ENCODE measurements at places on chromosomes 11 and 22. TPM values are rescaled to one million over a fixed set of nuclear protein-coding genes. Genes with fewer than 3 reads are reported as not detected.
A peak's percentile ranks its signal among the peaks of the same experiment; 100 is the strongest.

SMC1B gene
- polyA plus RNA-seq, result 0.04 TPM

SLC25A45 gene
- 3.4 TPM for polyA plus RNA-seq

RASGRP2 gene
- 7.0 TPM for polyA plus RNA-seq

PHOX2A gene
- polyA plus RNA-seq, result not detected

ZBTB16 gene
- 20.0 TPM for polyA plus RNA-seq

JAML gene
- 2.0 TPM for polyA plus RNA-seq

APOBEC3F gene
- polyA plus RNA-seq, result 14.2 TPM

TEX54 gene
- polyA plus RNA-seq, result not detected

MAJIN gene
- polyA plus RNA-seq, result not detected

OR10A2 gene
- not detected for polyA plus RNA-seq

DNA sequence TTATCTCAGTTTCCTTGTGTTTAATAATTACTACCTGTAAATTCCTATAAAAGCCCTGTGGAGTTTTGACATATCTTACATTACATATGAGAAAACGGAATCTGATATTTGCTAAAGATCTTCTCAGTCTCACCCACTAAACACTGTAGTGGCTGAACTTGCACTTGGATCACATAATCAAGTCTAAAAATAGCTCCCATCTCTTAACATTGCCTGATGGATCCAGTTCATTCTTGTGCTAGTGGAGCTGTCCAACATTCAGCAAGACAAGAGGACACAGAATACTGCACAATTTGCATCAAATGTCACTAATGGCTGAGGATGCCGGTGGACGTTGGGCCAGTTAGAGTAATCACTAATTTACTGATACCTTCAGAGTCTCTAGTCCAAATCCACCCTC, 569.9 kb upstream of the ANO5 start:
- no peak for DNase-seq

- no peak for DNase-seq
These were observed 236.6 kb downstream of the GRIK4 start for GRCh38 chr11:120747850-120748814.

DNA sequence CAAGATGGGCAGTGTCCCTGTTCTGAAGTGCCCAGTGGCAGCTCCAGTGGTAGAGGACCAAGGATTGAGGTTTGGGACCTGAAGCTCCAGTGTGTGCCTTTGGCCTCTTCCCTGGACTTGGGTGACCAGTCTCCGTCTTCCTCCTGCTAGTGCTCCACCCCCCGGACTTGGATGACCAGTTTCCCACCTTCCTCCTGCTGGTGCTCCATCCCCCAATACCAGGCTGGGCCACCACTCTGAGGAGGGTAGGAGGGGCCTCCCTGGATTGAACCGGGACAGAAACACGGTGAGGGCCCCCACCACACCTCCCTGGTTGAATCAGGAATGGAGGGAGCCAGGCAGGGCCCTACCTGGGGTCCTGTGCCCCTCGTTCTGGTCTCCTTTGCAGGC, 10.9 kb upstream of the NEAT1 start:
- DNase-seq, result no peak

GRCh38 chr22:39245130-39246039, 603 bp upstream of the PDGFB start:
- DNase-seq, result no peak

GRCh38 chr11:66190786-66191185, 77.7 kb upstream of the RAB1B start:
- DNase-seq, result no peak

- peak; percentile 84 for DNase-seq
These were observed 11.3 kb upstream of the OMP start for GRCh38 chr11:77091146-77091940.

GRCh38 chr22:39638958-39639357, 68.4 kb downstream of the CACNA1I start:
- no peak for DNase-seq

DNA sequence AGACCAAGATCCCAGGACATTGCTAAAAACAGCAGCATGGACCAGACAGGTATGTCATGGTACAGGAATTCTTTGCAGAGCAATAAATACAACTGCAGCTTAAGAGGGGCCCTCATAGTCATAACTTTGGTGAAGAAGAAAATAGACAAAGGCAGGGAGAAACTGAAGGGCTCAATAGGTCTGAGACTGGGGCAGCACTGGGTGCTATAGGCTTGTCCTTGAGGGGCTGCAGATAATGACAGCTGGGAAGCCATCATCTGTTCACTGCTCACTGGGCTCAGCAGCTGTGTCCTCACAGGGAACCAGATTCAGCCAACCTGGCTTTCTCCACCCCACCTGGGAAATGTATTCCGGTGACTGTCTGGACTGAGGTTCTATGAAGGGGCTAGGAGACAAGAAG, 68.4 kb downstream of the ZNF280B start:
- no peak for DNase-seq

DNA sequence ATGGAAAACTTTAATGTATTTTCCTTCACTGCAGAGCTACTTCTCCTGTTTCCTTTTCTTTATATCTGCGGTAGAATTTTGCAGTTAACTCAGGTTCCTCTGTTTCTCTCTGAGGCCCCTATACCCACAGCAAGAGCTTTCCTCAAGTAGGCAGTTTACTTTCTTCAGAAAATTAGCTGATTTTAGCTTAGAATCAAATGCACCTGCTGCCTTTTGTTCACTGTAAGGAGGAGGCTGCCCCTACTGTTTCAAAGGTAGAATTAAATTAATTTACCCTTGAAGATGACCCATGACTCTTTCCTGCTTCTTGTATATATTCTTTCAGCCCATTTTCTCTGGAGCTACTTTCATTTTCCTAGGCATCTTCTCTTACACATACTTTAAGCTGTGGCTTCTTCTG, 68.7 kb upstream of the GDPD4 start:
- DNase-seq, result no peak

GRCh38 chr11:94876222-94876621, 97.1 kb downstream of the CWC15 start:
- no peak for DNase-seq

GRCh38 chr11:64990222-64990923, 6.4 kb downstream of the BATF2 start:
- no peak for DNase-seq

GRCh38 chr11:72235351-72236057, 8.5 kb downstream of the PHOX2A start:
- no peak for DNase-seq

- no peak for DNase-seq
These were observed 54.0 kb upstream of the SEZ6L start for GRCh38 chr22:26115266-26115665.

DNA sequence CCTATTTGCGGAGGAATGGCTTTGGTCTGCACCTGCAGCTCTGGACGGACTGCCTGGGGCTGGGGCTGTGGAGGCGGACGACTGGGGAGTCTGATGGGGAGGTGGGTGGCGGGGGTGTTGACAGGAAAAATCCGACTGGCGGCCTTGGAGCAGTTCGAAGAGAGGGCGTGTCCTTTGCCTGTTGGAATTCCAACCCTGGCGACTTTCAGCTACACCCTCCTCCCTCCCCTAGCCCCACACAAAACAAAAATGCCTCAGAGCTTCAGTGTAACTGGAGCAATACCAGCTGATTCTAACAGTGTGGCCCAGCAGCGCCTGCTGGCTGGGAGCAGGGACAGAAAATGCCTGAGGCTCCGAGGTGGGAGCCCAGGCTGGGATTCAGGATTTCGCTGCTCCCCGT, 85.4 kb downstream of the ATXN10 start:
- peak; percentile 55 for DNase-seq

- no peak for DNase-seq
These were observed 321.2 kb downstream of the GUCY1A2 start for GRCh38 chr11:106697058-106697457.

- no peak for DNase-seq
These were observed 9.7 kb downstream of the INCENP start for GRCh38 chr11:62133328-62134065.

DNA sequence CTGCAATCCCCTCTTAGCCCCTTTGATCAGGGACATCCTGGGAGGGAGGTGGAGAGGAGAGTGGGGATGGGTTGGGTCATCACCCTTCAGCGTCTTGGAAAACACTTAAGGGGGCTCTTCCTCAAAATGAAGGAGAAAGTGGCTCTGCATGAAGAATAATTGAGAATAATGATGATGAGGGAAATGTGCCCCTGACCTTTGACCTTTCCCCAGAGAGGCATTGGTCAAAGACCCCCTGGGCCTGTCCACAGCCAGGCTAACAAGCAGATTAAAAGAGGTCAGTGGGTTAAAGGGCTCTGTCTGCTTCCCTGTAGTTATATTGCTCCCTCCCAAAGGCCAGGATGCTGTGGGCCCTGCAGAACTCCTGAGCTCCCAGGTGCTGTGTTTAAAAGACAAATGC, 68.7 kb downstream of the NAV2 start:
- no peak for DNase-seq

GRCh38 chr11:56905936-56906335, 82.8 kb upstream of the OR5AK2 start:
- no peak for DNase-seq

GRCh38 chr11:1863352-1864216, 10.7 kb downstream of the LSP1 start:
- DNase-seq, result peak; percentile 86

DNA sequence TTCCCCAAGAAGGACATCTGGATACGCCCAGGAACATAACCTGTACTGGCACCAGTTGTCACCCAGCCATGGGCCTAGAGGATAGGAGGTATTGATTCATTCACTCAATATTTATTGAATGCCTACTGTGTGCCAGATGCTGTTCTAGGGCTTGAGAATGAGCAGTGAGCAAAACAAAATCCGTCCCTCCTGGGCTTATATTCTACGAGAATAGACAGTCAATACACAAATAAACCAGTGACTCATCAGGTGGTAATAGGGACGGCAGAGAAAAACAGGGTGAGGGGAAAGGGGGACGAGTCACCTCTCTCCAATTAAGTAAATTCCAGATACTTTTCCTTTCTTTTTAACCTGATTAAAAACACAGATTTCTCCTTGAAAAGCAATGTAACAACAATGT, 103.5 kb downstream of the MICAL2 start:
- no peak for DNase-seq

DNA sequence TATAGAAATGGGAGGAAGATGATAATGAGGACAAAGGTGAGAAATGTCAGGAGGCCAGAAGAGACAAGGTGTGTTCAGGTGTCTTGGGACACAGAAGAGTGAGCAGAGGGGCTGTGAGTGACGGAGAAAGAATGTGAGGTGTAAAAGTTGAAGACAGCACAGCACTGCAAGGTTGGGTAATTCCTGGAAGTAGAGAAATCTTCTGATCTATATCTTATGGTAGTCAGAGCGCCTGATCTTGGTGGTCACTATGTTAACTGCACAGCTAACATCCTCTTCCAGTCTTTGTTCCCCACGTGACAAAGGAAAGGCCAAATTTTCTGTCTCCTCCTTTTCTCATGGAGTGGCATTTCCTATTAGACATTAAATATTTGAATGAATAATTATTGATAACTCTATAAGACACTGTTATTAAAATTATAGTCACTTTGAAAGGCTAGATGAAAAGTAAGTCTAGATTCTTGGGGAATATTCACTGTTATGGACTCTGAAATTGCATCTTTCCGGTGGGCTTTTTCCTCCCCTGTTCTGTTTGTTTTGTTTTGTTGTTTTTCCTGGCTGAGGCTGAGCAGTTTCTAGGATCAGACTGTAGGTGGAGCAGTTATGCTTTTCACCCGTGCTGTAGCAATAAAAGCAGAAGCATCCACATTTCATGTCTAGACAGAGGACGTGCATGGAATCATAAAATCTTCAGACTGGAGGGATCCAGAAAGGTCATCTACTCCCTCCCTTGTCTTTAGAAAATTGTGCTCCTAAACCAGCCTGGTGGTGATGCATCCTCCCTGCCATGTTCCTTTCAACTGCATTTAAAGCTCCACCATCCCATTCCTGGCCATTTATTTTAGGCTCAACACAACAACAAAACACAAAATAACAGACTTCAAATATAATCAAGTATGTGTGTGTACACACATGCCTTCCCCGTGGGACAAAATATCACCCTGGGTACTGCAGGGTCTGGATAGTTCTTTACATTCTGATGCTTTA, 26.6 kb downstream of the SC5D start:
- DNase-seq, result no peak

DNA sequence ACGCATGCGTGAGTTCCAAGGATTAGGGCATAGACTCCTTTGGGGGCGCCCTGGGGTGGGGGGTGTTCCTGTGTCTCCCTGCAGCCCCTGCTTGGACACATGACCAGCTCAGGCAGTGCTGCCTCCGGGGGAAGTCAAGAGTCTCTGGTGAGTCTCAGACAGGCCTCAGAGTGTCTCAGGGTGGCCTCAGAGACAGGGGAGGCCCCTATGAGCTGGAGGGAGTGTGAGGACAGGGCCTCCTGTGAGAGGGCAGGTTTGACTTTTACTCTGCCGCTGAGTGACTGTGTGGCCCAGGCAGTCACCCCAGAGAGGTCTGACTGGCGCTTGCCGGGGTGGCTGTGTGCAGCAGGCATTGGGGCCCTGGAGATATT, 41.2 kb upstream of the KCNQ1OT1 start:
- peak; percentile 37 for DNase-seq

GRCh38 chr22:38956551-38956950, 858 bp upstream of the APOBEC3A start:
- DNase-seq, result no peak

GRCh38 chr22:49373801-49374226, 453.9 kb downstream of the BRD1 start:
- DNase-seq, result no peak

GRCh38 chr11:94557992-94558391, 9.2 kb upstream of the PIWIL4 start:
- DNase-seq, result no peak

DNA sequence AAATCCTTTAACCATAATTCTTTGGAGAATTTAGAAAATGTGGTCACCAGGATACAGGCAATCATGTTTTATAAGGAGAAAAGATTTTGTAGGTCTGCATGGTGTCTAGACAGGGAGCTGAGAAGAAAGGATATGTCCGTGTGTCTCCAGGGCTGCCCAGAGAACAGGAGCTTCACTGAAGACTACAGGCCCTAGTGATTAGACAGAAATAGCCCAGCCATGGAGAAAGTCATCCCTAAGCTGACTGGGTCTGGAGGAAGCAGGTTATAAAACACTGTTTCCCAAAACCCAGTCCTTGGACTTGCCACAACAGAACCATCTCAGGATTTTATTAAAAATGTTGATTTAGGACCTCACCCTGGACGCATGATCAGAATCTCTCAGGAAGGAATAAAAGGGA, 84.4 kb downstream of the GALNT18 start:
- DNase-seq, result no peak

DNA sequence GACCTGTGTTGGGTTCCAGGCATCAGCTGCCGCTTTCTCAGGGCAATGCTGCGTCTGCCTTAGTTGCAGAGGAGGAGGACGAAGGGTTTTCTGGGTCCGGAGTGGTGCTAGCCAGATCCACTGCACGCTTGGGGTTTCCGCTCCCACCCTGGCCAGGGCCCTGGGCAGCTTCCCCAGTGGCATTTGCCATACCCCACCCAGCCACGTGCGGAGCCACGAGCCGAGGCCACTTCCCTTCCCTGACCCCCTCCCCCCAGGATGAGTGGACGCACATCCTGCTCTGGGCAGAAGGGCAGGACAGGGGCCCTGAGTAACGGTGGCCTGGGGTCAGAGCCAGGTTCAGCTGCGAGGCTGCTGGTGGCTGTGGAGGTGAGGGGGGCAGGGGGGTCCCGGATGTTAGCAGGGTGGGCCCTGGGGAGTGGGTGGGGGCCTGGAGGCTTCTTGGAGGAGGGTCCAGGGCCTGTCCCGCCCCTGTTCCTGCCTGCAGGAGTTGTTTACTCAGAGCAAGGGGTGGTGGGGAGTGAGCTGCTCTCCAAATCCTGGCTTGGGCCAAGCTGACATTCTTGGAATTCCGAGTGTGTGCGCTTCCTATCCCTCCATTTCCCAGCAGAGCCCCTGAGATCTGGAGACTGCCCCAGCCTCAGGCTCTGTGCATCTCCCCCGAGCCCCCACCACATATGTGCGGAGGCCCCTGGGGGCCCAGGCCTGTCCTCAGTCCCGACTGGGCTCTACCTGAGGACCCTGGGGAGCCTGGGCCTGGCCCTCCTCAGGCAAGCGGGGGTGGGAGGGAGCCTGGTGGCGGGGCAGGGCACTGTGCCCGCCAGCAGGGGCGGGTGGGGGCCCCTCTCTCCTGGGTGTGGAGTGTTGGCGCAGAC, 1.4 kb downstream of the TSPAN4 start:
- DNase-seq, result peak; percentile 92
